ENCODE measurements at places on chromosomes 5 and 9. TPM values are rescaled to one million over a fixed set of nuclear protein-coding genes. Genes with fewer than 3 reads are reported as not detected.

DNA sequence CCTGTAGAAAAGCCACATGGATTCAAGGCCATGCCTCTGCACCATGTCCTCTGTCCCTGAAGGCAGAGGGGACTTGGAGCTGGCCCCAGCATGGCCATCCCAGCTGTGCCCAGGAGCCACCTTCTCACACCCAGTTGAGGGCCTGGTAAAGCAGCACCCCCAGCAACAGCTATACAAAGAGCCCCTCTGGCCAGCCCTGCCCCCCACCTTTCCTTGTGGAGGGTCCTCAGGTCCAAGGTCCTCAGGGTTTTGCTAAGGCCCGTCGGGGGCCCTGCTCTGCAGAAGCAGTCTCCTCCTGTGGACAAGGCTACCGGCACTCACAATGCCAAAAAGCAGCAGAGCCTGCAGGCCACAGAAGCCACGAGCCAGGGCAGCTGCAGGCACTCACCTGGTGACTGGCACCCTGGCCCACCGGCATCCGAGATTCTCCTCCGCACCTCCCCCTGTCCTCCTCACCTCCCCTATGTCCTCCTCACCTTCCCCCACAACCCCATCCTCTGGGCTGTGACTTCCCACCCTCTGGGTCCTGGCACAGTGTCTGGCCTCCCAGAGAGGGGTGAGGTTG is 39.9 kb upstream of the LPCAT1 start:
- DNase-seq, result peak; percentile 55

DNA sequence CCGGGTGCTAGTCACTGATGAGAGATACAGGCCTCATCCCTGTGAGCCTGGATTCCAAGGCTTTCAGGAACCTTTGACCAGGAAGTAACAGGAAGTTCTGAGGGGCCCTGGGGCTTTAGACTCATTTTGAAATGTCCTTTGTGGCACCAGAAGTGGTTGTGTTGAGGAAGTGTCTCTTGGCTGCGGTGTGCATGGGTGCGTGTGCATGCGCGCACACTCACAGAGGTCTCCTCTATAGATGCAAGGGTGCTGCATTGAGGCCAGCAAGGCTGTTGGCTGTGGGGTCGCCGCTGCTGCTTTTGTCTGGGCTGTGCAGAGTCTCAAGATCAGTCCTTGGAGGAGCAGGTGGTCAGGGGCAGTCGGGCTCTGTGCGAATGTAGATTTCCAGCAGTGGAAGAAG is 7.6 kb downstream of the RAB24 start:
- no peak for DNase-seq

GRCh38 chr9:83047839-83048775 is 14.8 kb downstream of the RASEF start:
- DNase-seq, result no peak

GRCh38 chr5:115455301-115455707 is 89.3 kb downstream of the FEM1C start:
- DNase-seq, result no peak

The RIC1 gene
- 19.9 TPM for total RNA-seq

Data from H7 (cell line).